ENCODE measurements at places on chromosomes 3 and 15. TPM values are rescaled to one million over a fixed set of nuclear protein-coding genes. Genes with fewer than 3 reads are reported as not detected.

The ISLR gene
- 10.7 TPM for total RNA-seq

The KIF15 gene
- total RNA-seq: 0.82 TPM

The C2CD4B gene
- 1.6 TPM for total RNA-seq

The GOLGA8G gene
- total RNA-seq: not detected

The ATP8B4 gene
- 5.3 TPM for total RNA-seq

The ACOX2 gene
- 46.4 TPM for total RNA-seq

The C15orf62 gene
- not detected for total RNA-seq

The GMNC gene
- 1.5 TPM for total RNA-seq

The FMN1 gene
- total RNA-seq: 5.5 TPM

The POLR2M gene
- total RNA-seq: 65.5 TPM

The ADCY5 gene
- total RNA-seq: 209 TPM

The LCTL gene
- total RNA-seq: not detected

The CD47 gene
- 54.7 TPM for total RNA-seq

The CCR9 gene
- not detected for total RNA-seq

The CFAP161 gene
- total RNA-seq: 0.28 TPM

The SAXO2 gene
- total RNA-seq: 2.0 TPM

The LSAMP gene
- total RNA-seq: 4.0 TPM

The PLCH1 gene
- 2.1 TPM for total RNA-seq

The GRM2 gene
- not detected for total RNA-seq

The SH2D7 gene
- total RNA-seq: not detected

The GABRR3 gene
- not detected for total RNA-seq

The EIF4A2 gene
- total RNA-seq: 434 TPM

The GOLGA8S gene
- 0.17 TPM for total RNA-seq

The ALS2CL gene
- 17.1 TPM for total RNA-seq

The SOX14 gene
- not detected for total RNA-seq

The TICRR gene
- not detected for total RNA-seq
